Amygdala (tissue), 56 donors: ENCODE measurements at places on chromosomes 7 and 10.

GRCh38 chr10:78868456-78868855 lies 200.3 kb upstream of the ZMIZ1 start:
- DNase-seq: no peak

GRCh38 chr10:36542493-36542892 lies 582.9 kb upstream of the ANKRD30A start:
- no peak for DNase-seq

DNA sequence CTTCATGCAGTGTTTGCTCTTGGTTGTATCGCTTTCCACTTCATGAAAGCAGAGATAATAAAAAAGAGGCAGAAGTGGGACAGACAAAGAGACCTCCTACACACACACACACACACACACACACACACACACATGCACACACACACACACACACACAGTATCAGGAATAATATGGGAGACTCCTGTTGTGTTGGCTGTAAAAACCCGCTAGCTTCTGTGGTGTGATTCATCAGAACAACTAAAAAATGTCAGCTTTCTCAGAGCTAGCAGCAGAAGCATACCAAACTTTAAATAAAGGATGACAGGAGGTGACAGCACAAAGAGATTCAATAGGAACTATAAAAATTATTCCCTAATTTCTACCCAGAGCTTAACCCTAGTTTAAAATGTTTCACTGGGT lies 148.2 kb upstream of the LRRTM3 start:
- DNase-seq: no peak

GRCh38 chr10:19937989-19938388 lies 121.8 kb downstream of the PLXDC2 start:
- DNase-seq: no peak

DNA sequence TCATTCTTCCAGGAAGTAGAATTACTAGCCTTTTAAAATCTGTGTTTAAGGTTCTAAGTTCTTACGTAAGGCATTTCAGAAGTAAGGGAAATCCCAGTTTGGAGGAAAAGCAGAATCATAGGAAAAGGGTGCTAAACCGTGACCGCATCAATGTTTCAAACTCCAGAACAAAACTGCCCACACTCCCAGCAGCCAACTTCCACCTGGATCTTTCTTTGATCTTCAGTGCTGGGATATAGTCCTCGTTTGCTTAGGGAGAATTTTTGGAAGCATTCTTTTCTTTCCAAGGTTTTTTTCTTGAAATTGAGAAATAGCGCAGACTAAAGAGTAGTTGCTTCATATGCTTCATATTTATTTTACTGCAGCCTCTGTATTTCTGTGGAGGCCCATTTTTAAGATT lies 8.9 kb downstream of the PROSER2 start:
- DNase-seq: no peak

GRCh38 chr7:36082910-36083309 lies 70.1 kb upstream of the EEPD1 start:
- no peak for DNase-seq

DNA sequence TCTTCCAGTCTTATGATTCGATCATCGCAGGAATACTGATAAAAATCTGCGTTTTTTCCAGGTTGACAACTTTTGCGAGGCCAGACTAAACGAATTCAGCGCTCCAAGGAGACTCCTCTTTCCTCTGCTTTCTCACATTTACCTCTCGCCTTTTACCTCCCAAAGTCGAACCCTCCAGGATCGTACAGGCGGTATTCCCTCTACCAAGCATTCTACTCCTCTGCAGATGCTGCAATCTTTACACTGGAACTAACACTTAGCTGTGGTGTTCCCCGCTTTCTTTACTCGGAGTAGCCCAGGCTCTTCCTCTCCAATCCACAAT lies 449 bp downstream of the NUDT5 start:
- DNase-seq: no peak

- DNase-seq: no peak
Observed at GRCh38 chr10:74778436-74779094, 47.8 kb upstream of the KAT6B start.

GRCh38 chr7:131094685-131095084 lies 233.0 kb upstream of the MKLN1 start:
- no peak for DNase-seq

DNA sequence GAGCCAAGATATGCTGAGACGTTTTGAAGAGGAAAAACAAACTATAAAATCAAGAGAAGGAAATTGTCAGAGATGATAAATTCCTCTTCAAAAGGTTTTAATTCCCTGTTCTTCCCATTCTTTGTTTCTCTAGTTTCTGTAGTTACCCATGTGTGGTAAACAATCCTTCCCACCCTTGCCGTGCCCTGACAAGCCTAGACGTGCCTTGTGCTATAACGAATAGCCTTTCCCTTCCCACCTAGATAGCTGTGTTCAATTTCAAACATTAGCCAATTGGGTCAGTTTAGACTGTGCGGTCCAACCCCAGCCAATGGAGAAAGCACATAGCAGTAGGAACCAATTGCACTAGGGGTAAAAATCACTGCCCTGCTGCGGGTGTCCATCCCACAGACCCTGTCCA lies 138.1 kb downstream of the RALA start:
- no peak for DNase-seq

- no peak for DNase-seq
Observed at GRCh38 chr7:996079-996872, 13.3 kb downstream of the CYP2W1 start.

DNA sequence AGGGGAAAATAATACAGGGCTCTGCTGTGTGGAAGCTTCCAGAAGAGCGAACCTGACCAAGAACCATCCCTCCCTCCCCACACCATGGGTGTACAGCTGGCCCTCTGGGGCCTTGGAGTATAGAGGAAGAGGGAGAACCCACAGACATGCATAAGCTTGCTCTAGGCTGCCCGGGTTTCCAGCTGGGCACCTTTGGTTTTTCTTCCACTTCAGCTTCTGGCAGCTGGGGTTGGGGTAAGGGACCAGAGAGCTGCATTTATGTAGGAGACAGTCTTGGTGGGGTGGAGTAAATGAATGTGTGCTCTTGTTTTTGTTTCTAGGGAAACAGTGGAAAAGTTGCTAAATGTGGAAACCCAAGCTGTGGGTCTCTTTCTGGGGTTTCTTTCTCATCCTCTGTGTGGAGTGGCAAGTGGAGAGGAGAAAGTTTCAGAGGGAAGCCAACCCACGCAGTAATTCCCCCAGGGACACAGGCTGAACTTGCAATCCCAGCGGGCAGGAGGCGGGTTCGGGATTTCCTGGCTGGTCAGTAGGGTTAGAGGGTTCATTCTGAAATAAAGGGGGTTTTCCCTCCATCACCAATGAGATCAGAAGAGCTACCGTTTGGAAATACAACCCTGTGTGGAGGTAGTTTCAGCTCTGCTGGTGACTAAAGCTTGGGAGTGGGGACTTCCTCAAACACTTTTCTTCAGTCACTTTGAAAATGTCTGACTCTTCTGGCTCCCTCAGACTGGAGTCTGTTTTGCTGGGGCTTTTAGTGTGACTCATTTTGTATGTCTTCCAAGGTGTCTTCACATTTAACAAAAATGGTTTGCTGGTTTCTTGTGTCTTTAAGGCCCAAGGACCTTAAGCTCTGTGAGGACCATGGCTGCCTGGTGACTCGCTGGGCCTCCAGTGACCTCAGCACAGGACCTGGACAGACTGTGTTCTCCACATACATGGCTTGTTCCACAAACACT lies 22.2 kb upstream of the SRGN start:
- DNase-seq: no peak

- no peak for DNase-seq
Observed at GRCh38 chr10:73172867-73173266, 4.9 kb downstream of the FAM149B1 start.

DNA sequence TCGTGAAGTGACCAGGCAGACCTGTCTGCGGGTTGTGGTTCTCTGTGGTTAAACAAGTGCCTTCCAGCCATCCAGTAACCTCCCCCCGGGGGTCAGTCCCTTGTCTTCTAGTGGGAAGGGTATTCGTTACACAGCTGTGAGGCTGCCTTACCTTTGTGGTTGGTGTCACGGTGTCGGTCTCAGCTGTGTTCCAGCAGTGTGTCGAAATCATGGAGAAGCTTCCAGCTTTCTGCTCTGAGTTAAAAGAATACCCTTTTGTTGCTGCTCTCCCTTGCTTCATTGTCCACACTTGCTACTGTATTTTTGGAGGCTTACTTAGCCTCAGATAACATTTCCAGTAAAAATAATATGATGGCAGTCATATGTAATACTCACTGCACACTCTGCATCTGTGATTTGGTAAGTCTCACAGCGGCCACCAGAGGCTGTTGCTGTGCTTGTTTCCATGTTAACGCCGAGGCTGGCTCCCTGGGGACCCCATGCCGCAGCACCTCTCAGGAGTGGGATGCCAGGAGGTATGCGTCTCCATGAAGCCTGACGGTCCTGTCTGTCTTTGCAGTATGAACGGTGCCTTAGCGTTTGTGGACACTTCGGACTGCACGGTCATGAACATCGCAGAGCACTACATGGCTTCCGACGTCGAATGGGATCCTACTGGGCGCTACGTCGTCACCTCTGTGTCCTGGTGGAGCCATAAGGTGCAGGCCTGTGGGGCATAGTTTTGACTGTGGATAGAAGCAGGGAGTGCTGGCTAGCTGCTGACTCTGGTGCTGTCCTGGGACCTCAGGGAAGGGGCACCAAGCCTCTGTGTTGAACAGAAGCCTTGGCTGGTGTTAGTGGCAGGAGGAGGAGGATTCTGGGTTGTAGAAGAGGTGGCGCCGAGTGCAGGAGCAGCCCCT lies 20.5 kb downstream of the EIF3B start:
- DNase-seq: no peak

- no peak for DNase-seq
Observed at GRCh38 chr7:132941905-132942304, 140.0 kb downstream of the CHCHD3 start.

DNA sequence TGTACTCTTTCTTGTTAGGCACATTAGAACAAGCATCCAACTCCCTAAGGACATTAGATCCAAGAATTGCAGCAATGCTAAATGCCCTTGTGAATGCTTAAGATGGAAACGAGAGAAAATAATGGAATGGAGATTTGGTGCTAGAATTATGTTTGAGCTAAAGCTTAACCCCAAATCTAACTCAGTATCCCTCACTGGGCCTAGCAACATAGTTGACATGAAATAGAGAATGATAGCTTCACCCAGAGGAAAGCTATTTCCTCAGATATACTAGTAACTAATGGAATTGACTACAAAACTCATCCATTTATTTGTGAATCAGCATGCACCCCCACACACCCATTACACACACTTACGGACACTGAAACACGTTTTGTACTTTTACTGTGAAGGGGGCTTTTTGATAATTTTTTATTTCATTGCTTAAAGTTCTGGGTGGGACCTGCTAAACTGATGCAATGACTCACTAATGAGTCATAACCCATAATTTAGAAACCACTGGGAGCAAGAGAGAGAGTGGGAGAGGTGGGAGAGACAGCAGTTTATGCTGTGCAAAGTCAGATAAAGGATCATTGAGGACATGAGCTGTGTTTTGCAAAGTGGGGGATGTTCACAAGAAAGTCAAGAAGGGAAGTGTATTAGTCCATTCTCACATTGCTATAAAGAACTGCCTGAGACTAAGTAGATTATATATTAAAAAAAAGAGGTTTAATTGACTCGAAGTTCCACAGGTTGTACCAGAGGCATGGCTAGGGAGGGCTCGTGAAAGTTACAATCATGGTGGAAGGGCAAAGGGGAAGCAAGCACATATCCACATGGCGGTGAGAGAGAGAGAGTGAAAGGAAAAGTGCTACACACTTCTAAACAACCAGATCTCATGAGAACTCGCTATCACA lies 382.7 kb downstream of the SFMBT2 start:
- no peak for DNase-seq

DNA sequence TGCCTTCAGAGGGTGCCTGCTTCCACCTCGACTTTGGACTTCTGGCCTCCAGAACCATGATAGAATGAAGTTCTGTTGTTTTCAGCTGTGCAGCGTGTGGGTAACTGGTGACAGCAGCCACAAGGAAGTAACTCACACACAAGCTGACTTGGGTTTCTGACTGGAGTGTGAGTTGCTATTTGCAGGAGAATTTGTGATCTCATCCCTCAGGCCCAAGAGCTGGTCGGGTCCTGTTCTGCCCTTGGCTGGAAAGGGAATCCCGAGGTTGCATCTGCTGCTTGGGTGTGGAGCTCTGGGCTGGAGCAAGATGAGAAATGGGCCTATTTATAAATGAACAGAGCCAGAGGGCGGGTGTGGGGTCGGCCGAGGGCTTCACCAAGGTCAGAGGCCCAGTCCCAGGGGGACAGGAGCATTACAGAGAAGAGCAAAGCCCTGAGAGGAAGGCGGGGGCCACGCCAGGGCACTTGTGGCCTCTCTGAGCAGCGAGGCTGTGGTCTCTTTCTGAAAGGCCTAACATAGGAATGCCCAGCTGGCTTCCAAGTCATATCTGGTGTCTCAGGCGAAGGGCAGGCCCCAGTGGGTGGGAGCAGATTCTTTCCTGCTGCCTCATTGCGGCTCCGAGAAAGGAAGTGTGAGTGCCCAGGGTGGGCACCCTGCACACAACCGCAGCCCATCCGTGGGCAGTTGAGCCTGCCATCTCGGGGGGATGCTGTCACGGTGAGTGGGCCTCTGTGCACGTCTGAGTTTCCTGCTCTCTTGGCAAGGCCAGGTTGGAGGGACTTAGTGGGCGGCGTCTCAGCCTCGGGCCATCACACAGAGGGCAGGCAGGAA lies 26.5 kb upstream of the C10orf71 start:
- DNase-seq: no peak

- no peak for DNase-seq
Observed at GRCh38 chr10:26810435-26811026, 50.2 kb downstream of the ABI1 start.

- no peak for DNase-seq
Observed at GRCh38 chr10:3339531-3339950, 167.0 kb upstream of the PITRM1 start.

GRCh38 chr10:88793712-88794299 lies 8.7 kb upstream of the LIPM start:
- no peak for DNase-seq

GRCh38 chr10:126500866-126501265 lies 112.6 kb upstream of the ADAM12 start:
- no peak for DNase-seq

DNA sequence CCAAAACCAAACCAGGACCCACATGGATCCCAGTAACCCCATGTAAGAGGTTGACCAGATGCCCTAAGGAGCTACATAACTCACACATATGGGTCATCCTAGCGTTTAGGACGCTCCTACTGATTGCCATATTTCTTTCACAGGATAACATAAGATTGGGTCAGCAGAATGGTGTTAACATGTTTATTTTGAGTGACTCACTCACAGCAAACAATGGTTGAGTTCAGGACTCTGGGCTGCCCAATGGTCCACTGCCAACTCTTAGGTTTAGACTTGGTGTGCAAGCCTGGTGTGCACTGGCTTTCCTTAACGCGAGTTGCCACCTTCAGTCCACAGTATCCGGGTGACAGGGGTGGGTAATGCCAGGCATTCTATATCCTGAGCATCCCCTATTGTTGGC lies 211.5 kb downstream of the GPAM start:
- DNase-seq: no peak

GRCh38 chr7:16498122-16498521 lies 28.5 kb upstream of the LRRC72 start:
- no peak for DNase-seq

GRCh38 chr7:83985821-83986220 lies 208.8 kb downstream of the SEMA3A start:
- no peak for DNase-seq

DNA sequence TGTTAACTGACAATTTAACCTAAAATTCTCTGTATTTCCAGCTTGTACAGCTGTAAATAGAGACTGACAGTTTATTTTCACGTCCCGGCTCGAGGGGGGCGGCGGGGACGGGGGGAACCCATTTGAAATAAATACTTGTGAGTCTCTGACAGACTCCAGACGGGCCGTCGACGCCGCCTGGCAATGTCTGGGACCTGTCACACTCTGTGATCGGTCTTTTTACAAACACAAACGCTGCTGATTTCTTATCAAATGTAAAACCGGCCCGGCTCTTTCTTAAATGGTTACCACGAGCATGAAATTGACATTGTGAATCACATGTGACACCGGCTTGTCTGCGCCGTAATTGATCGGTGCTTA lies 57.0 kb downstream of the UNCX start:
- DNase-seq: no peak
